ENCODE measurements at places on chromosomes 13 and 19.

DNA sequence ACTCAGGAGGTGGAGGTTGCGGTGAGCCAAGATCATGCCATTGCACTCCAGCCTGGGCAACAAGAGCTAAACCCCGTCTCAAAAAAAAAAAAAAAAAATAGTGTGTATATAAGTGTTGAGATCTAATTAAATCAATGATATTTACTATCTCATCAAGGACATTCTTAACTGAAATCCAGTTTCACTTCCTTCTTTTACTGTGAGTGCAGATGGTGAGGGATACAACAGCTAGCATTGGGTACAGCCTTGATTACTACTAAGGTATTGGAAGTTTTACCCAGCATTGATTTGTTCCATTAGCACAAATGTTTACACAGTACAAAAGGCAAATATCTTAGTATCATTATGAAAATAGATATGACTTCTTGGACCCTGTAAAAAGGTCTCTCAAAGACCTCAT lies 546.6 kb downstream of the KCTD12 start:
- no peak for DNase-seq

DNA sequence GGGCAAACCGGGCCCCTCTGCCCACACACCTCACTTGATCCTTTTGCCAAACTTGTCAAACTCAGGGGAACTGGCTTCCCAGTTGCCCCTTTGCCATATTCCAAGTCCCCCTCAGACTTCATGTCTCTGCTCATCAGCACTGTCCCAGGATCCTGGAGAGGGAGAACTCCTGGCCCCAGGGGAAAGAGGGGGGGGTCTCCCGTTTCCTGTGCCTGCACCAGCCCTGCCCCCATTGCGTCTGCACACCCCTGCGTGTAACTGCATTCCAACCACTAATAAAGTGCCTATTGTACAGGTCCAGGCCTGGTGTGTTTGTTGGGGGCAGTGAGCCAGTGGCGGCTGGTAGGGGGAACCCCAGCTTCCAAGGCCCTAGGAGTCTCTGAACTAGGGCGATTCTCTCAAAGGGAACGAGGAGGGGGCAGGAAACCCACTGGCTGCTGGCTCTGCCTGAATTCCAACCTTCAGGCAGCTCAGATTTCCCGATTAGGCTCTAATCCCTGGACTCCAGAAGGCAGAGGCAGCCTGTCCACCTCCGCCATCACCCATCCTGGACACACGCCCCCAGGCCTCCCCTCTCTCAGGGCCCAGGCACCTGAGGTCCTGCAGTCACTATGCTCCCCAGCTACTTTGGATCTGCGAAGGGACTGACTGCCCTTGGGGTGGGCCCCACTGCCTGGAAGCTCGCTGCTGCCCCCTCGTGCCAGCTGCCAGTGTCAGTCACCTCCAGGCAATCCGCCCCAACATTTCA lies 9.7 kb upstream of the ILF3 start:
- no peak for DNase-seq

DNA sequence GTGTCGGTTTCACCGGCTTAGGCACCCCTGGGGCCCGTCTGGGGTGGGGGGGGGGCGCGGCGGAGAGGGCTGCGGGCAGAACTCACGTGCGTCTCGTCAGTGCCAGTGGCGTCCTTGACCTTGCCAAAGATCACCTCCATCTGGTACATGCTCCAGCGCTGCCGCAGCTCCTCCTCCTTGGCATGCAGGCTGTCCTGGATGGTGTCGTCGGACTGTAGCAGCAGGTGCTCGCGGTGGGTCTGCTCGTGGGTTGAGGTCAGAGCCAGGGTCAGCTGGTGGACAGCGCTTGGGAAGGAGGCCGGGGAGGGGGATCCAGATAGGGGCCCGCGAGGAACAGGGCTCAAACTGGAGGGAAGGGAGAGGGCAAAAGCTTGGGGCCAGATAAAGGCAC lies 4.7 kb upstream of the RGL3 start:
- no peak for DNase-seq

DNA sequence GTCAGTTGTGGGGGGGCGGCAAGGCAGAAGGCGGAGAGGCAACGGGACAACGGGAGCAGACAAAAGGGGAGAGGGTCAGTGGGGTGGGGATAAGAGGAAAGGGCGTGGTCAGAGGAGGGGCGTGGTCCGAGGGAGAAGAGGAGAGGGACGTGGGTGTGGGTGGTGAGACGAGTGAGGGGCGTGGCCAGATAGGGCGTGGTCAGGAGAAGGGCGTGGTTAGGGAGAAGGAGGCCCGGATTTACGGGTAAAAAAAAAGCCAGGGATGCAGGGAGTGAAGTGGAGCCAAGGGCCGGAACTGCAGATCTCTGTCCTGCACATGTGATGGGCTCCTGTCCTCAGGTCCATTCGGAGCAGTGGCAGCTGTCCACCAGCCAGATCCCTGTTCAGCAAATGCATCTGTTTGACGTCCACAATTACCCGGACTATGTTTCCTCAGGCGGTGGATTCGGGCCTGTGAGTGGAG lies 21.5 kb downstream of the CPT1C start:
- no peak for DNase-seq

DNA sequence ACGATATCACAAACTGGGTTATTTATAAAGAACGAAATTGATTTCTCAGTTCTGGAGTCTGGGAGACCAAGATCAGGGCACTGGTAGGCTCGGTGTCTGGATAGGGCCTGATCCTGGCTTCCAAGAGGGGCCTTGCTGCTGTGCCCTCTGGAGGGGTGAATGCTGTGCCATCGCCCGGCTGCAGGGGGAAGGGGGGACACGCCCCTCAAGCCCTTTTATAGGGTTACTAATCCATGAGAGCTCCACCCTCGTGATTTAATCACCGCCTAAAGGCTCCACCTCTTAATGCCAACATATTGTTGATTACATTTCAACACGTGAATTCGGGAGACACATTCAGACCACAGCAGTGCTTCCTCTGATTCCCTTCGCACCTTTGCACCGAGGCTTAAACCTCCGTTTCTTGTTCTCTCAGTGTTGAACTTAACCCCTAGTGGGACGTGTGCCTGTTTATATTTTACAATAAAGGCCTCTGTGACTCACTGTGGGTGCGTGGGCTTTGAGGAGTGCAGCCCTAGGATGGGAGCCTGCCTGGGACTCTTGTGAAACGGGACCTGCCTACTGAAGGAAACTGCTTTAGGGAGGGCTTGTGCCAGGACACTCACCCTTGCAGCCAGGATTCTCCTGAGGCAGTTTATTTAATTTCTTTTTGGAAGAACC lies 52.4 kb upstream of the SPATA13 start:
- no peak for DNase-seq

- DNase-seq: no peak
Measured at GRCh38 chr19:7899751-7900378, 3.8 kb upstream of the MAP2K7 start.

Data from left renal pelvis (tissue), 4 donors.